ENCODE measurements at places on chromosomes 7 and 10. TPM values are rescaled to one million over a fixed set of nuclear protein-coding genes. Genes with fewer than 3 reads are reported as not detected.

Gene TAS2R3
- 1.6 TPM for total RNA-seq

Gene UTF1
- 0.61 TPM for total RNA-seq

DNA sequence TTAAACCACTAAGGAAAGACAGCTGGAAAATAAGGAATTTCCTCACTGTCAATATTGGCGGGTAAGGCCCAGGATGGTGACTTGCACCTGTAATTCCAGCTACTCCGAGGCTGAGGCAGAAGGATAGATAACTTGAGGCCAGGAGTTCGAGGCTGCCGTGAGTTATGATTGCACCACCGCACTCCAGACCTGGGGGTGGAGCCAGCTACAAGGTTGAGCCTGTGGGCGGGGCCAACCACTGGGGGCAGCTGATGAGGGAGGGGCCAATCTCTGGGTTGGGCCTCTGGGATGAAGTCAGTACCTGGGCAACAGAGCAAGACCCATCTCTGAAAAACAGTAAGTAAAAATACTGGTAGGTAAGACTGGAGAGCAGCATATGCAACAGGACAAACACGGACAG is 80.1 kb upstream of the ADO start:
- no peak for DNase-seq

DNA sequence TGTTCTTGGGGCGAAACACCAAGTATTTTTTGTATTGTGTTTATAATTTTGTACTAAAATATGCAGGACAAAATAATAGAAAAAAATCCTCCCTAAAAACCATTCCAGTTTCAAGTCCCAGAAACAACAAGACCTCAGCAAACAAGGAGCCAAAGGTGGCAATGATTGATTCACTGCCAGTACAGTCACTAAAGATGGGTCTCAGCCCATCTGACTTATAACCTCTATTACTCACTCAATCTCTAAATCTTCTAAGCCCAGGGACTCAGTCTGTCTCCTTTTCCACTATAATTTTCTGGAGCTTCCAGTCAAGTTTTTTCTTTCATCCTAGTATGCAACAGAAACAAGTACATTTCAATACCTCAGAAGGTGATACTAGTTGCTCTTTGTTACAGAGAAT is 33.3 kb downstream of the SNX13 start:
- DNase-seq, result no peak

DNA sequence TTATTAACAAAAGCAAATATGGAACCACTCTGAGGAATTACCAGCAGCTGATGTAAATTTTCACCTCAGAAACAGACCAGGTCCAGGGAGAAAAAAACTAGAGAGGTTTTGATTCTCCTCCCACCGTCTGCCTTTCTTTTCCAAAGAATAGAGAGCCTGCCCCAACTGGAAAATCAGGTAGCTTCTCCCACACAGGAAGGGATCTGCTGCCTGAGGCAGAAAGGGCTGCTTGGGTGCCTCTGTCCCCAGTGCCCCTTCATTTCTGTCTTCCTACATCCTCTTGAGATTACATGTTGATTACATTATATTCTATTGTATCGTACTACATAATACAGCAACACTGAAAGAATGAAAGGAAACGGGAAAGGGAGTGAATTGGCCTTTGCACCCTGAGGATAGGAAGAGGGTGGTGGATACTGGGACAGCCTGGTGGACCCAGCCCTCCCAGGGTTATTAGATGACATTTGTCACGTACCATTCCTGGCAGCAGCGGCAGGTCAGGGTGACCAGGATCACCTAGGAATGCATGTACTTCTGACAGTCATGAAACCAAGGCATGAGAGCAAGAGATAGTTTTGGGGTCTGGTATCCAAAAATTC is 8.9 kb downstream of the ST8SIA6 start:
- DNase-seq, result no peak

DNA sequence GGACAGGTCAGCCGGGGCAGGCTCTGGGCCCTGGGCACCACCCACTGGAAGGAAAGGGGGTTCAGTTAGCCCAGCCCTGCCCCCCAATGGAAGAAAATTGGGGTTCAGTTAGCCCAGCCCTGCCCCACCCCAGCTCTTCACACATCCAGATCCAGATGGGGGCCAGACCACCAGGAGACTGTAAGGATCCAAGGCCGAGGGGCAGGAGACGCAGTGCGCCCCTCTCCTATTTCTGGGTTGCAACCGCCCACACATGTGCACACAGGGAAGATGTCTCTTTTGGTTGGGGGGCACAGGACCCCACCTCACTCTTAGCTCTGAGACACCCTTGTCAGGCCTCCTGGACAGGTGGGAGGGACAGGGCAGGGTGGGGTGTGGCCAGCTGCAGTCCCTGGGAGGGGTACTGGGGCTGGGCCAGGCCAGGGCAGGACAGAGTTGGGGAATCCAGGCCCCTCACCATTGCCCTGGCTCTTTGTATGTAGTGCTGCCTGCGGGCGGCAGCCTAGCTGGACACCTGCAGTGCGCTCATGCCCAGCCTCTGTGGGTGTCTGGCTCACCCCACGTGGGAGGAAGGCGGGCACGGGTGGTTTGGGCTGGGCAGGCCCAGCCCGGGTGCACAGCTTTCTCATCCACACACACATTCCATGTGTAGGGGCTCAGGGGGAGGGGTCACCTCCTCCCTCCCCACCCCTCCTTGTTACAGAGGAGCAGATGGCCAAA is 141.2 kb downstream of the LHPP start:
- peak; percentile 18 for DNase-seq

Gene THSD7A
- 211 TPM for total RNA-seq

DNA sequence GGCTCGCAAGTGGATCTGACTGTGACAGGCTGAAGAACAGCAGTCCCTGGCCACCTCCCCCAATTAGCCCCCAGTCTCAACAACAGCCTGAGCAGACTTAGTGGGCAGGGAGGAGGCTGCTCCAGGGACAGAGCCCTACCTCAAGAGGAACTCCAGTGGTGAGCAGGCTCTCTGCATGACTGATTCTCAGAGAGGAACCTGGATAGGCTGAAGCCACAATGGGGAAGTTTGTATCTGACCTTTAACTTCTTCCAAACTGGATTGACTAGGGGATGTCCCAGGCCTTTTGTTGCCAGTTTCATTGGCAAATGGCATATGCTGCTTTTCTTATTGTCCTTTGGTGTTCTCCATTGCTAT is 93.0 kb downstream of the ARHGAP22 start:
- DNase-seq, result no peak

- DNase-seq, result no peak
Measured at GRCh38 chr10:123556736-123557135, 109.4 kb upstream of the GPR26 start.

DNA sequence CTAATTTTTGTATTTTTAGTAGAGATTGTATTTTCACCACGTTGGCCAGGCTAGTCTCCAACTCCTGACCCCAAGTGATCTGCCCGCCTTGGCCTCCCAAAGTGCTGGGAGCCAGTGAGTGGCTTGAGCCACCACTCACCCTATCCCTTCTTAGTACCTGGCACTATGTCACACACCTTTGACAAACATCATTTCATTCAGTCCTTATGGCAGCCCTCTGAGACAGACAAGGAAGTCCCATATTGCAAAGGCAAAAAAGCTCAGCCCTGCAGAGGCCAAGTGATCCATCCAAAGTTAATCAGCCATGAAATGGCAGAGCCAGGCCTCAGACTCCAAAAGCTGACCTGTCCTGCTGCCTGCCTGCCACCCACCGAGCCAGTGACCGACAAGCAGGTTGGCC is 39.9 kb upstream of the ECHDC3 start:
- no peak for DNase-seq

- DNase-seq, result peak; percentile 17
Measured at GRCh38 chr10:43231523-43232078, 35.3 kb downstream of the RASGEF1A start.

DNA sequence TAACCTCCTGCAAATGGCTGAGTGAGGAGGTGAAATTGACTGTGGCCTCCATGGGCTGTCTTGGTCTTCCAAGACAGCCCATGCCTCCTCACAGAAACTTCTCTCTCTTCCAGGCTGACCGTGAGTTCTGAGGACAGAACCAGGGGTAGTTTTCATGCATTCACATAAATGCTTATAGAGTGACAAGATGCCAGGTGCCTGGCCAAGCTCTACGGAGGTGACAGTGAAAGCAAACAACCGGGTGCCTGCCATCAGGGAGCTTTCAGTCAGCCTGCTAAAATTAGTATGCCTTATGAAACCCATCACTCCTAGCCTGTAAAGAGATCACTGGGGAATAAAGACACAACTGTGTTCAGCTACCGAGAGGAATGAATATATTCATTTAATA is 919 bp upstream of the RHOBTB1 start:
- no peak for DNase-seq

Gene CCDC3
- 13.8 TPM for total RNA-seq

Gene HMX2
- not detected for total RNA-seq

DNA sequence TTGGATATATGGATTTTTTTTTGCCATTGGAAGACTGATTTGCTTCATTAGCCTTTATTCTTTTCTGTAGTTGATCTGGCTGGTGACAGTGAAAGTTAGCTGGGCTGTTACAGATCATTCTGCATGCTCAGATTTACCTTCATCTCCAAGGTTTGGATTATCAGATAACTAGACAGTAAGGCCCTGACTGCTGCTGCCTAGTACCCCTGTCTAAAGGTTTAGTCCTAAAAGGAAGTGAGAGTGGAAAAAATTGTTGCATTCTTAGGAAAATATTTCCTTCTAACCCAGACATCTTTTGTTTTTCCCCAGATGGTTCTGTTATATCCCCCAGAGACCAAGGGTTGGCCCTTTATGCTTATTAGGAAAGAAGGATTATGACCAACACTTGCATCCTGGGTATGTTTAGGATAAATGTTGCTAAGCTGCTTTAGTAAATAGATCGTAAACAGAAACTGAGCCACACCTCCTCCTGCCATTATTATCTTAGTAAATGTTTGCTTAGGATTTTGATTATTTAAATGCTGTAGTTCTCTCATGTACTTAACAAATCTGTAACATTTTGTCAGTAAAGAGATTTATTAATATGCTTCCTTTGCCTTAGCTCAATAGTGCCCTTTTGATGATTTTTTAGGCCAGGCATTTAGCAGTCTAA is 44.4 kb downstream of the MCU start:
- DNase-seq, result no peak

DNA sequence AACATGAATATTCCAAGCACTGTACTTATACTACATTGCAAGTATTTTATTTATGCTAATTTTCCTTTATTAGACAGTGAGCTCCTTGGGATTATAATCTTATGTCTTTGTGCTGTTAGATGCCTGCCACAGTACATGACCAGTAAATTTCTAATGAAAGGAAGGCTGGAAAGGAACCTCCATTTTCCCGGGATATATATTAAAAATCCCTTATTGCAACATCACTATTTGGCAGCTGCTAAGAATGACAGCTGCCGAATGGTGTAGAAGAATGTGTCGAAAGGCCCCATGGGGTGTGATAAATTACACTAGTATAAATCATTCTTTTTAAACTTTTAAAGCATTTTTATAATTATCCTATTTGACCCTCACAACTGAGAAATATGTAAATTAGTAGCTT is 59.1 kb downstream of the TFAM start:
- no peak for DNase-seq

DNA sequence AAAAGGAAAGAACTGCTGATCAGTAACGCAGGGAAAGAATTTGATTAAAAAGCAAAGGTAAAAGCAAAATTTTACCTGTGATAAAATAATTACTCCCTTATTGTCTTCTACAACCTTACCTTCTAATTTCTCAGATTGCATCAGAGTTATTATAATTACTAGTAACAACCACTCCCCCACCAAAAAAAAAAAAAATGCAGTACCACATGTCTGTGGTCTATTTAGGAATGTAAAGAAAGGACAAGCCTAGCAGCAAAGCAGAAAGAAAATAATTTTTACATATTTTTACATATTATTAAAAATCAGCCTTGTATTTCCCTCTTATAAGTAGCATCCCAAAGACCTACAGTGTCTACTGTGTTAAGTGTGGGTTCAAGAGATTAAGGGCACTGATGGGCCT is 430.4 kb downstream of the TFEC start:
- no peak for DNase-seq

DNA sequence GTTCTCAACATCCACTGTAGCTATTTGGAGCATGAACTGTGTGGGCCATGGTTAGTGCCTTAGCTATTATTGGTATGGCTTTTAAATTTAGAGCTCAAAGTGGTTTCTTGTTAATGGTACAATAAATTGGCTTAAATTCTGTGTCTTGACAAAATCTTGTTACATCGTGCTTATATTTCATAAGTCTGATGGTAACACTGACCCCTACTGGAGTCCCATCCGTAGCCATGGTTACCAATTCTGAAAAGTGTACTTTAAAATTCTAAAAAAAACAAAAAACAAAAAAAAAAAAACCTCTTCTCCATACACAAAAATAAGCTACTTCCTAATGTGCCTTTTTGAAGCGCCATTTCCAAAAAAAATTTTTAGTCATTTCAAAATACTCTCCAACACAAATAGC is 6.4 kb upstream of the RPP30 start:
- no peak for DNase-seq

Gene SPDYE5
- not detected for total RNA-seq

Gene SEMA3C
- 91.3 TPM for total RNA-seq

DNA sequence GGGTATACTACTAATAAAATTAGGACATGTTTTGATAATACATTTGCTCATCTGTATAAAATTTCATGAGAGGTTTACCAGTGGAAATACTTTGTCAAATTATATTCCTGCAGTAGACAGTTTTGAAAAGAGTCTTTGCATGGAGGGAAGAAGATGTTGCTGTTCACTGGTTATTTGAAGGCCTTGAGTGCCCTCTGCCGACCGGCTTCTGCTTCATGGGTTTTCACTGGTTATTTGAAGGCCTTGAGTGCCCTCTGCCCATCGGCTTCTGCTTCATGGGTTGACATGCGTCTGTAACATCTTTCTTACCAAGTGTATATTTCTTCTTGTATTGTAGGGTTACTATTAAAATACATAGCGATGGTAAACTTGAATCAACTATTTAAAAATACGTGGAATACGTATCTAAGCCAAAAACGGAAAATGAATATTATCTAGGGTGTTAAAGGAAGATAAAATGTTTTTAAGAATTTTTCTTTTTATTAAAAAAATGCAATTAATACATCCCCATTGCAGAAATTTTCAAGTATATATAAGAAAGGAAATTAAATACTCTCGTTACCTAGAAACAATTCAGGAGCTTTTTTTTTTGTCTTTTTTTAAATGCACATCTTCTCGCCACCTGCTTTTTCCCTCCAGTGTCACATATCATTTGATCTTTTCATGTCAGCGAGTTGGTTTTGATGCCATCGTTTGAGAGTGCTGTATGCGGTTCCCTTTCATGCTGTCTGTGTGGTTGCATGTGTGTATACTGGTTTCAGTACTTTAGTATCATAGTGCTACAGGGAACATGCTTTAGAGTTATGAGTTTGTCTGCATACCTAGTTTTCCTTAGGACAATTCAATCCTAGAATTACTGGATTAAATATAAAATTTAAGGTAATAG is 73.4 kb downstream of the SHH start:
- peak; percentile 76 for DNase-seq

Gene HKDC1
- total RNA-seq, result not detected

Gene TMEM176B
- total RNA-seq, result 0.44 TPM

DNA sequence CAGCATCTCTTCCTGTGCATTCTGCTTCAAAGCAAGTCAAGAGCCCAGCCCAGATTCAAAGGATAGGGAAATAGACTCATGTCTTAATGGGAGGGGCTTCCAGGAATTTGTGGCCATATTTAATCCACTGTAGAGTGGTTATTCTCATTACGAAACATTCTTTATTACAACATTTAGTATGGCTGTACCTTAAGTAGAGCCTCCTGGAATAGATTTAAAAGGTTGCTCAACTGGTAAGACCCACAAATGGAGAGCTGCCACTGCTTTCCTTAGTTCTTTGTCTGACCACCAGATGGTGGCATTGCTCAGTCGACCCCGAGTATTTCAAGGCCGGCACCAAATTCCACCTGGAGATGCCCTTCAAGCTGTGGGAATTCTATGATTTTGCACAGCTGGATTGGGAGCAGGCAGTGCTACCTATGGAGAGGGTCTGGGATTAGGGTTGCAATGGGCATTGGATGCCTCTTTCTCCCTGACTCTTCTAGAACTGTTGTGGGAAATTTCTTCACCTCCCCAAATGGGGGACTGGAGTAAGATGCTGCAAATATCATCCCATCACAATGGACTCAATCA is 102.2 kb downstream of the RBM20 start:
- peak; percentile 69 for DNase-seq
